NCI-H69 (cell line): ENCODE measurements at places on chromosomes 4 and X.

- DNase-seq, result no peak
Observed at GRCh38 chr4:158817562-158818296, 48.9 kb downstream of the FNIP2 start.

- no peak for DNase-seq
Observed at GRCh38 chr4:109334129-109335105, 32.0 kb upstream of the COL25A1 start.

- DNase-seq, result no peak
Observed at GRCh38 chr4:88567591-88567990, 24.7 kb upstream of the HERC3 start.

GRCh38 chr4:168293386-168293975 is 25.1 kb downstream of the DDX60 start:
- DNase-seq, result no peak

DNA sequence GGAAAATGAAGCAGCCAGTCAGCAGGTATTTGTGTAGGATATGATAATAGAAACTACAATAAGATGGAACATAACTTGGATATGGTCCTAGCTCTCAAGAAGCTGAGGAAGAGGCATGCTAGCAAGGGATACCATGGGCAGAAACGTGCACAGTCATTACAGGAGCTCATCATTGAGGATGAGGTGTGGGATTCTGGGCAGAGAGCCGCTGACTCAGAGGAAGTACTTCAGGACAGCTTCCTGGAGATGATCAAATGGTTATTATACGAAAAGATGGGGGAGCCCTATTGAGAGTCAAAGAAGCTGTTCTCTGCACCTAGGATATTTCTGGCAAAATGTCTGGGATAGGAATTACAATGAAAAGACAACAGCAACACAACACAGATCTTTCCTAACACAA is 116.0 kb upstream of the PDE5A start:
- peak; percentile 2 for DNase-seq

DNA sequence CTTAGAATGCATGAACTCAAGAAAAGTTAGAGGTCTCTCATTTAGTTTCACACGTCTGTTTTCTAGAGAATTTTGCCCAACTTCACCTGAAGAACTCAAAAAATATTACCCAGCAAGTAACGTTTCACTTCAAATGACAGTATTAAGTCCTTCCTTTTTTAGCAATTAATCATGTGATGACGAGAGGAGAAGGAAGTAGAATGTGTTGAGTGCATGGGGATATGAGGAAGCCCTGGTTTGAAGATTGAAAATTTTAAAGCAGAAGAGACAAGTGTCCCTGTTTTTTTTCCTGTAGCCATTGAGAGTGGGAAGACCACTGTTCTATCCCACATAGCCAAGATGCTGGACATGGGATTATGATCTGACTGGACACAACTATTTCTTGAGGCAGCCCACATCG is 406.3 kb upstream of the CPEB2 start:
- no peak for DNase-seq
